GM04503 (cell line): ENCODE measurements at places on chromosomes 7 and 10.

GRCh38 chr10:92045641-92046106 lies 122.1 kb downstream of the BTAF1 start:
- no peak for DNase-seq

DNA sequence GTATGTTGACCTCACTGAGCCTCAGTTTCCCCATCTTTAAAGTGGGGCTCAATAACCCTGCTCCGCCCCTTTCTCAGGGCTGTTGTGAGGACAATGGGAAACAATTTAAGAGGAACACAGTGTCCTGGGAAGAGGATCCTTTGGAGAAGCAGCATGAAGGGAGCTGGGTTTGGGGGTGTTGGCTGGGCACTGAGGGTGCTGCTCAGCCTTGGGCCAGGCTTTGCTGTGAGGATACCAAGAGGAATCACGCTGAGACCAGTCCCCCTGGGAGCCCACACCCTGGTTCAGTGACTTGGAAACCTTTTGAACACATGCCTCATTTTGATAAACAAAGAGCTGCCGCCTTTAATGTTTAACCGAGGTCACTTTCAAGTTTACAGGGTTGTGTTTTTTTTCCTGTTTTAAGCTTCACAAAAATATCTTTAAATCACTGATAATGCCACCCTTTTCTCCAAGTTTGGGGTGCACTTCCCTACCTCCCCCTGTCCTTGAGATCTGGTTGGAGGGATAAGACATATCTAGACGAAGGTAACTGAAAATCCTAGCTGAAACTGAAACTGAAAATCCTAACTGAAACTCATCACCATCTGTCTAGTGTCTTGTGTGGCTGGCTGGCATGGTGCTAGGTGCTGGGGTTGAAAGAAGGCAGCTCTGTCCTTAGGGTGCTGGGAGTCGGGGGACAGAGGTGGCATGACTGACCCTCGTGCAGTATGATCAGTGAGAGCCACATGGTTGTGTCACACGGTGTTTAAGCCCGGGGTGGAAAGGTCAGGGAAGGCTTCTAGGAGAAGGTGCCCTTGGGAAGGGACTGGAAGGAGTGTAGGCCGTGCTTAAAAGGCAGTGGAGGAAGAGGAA lies 27.7 kb downstream of the ZNF775 start:
- no peak for DNase-seq

DNA sequence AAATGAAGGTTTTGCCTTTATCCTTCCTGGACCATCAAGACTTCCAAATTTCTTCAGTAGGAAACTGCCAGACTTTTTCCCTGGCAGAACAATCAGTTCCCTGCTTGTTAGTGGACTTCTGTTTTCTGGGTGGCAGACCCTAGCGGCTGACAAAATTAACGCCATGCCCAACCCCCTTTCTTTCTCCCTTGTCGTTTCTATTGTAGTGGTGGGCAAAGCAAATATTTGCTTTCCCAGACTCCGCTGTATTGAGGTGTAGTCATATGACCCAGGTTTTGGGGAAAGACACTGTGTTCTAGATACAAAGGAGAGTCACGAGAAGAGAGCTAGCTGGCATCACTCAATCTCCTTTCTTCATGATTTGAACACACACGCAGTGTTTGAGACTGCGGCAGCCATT lies 7.7 kb downstream of the PON2 start:
- no peak for DNase-seq

DNA sequence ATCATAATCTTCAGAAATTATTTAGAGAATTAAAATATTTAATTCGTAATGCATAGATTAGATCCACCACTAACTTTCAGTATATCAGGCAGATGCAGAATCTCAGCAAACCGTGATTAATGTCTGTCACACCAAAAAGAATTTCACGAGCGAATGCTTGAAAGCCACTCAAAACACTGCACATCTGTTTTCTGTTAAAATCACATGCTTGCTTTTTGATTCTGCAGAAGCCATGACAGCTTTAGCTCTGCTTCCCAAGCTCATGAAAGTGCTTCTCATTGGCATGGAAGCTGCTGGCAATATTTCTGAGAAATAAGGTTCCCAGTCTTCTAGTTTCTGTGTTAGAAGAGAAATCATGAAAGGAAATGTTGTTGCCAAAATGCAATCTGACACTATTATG lies 837.8 kb upstream of the LRRN3 start:
- DNase-seq, result no peak

DNA sequence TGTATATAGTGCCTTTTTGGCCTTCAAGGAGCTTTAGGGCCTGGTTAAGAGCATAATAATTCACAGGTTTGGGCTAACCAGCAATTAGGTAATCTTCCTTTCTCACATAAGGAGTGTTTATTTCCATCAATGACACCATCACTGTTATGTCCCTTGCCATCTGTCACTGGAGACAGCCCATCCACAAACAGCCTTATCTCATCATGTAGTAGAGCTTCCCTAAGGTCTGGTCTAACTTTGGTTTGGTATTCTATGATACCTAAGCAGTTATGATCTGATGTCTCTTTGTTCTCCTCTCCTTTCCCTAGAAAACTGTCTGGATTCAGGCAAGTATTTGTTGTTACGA lies 26.4 kb downstream of the MAPK8 start:
- DNase-seq, result no peak

- no peak for DNase-seq
Measured at GRCh38 chr7:114085592-114086501, 167.0 kb upstream of the PPP1R3A start.

GRCh38 chr7:28266402-28266801 lies 85.8 kb upstream of the JAZF1 start:
- no peak for DNase-seq

DNA sequence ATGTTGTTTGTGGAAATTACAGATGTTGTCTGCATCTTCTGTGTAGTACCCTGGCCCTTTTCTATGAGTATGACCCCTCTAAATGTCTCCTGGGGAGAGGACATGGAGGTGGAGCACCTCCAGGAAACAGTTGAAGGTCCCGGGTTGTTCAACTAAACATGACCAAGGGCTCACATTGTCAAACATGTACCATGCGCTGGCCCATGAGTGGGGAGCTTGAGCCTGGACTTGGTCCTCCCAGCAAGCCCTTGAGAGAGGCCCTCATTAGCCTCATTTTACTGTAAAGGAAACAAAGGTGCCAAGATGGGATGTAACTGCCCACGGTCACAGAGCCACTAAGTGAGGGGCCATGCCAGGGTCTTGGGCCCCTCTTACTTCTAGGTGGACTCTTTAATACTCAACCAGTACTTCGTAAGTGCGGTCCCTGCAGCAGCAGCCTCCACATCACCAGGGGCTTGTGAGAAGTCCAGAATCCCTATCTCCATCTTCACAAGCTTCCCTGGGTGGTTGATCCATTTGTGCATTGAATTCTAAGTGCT lies 31.2 kb downstream of the C10orf71 start:
- DNase-seq, result no peak

GRCh38 chr10:22420787-22421517 lies 75.7 kb downstream of the SPAG6 start:
- no peak for DNase-seq

DNA sequence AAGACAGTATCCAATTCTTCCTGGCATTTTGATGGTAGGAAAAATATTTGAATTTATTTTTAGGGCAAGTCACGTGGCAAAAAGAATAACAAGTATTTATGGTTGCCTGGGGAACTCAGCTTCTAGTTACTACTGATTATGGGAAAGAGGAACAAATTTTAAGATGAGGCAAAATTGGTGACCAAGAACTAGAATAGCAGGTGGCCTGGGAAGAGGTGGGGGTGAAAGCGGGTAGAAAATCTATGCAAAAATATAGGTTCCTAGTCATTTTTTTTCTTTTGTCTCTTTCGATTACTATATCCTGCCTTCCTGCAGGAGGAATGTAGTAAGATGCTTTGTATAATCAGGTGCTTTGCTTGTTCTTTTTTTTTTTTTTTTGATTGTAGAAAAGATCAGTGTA lies 27.8 kb downstream of the ENTPD1 start:
- no peak for DNase-seq

GRCh38 chr10:19745672-19746071 lies 70.6 kb upstream of the PLXDC2 start:
- no peak for DNase-seq

- DNase-seq, result no peak
Measured at GRCh38 chr10:128643658-128644057, 517.4 kb upstream of the MKI67 start.

DNA sequence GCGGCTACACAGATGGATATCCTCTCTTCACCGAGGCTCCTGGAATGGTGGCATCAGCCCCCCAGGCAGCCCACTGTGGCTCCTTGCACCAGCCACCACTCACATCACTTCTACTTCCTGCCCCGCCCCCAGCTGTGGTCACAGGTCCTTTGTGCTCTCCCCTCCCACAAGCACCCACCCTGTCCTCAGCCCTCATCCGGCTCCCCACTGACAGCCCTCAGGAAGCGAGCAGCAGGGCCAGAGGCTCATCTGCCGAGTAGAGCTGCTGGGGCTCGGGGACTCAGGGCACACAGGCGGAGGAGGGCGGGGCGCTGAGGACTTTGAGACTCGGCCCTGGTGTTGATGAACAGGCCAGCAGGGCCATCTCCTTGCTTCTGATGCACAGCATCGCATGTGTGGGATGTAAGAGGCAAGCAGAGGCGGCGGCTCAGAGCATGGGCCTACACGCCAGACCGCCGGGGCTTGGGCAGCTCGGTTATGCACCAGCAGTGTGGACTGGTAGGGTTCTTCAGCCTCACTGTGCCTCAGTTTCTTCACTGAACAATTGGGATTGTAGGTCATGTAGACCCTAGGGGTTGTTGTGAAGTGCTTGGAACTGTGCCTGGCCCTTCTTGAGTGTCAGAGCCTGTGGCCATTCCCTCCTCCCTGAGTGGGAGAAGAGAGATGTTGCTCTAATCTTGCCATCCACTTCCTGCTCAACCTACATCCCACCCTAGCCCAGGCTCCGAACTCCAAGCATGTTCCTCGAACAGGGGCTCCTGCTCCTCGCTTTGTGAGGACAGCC lies at the start of gene PRF1:
Gene PRF1, minus strand, starts transcription at position 77 of the 784 bp plus-strand sequence. CDS start 1,839 bp downstream, outside the sequence.
- DNase-seq, result no peak

- no peak for DNase-seq
Measured at GRCh38 chr7:3974329-3974728, 673.3 kb downstream of the SDK1 start.

- no peak for DNase-seq
Measured at GRCh38 chr7:111202321-111202720, 111.4 kb downstream of the LRRN3 start.

DNA sequence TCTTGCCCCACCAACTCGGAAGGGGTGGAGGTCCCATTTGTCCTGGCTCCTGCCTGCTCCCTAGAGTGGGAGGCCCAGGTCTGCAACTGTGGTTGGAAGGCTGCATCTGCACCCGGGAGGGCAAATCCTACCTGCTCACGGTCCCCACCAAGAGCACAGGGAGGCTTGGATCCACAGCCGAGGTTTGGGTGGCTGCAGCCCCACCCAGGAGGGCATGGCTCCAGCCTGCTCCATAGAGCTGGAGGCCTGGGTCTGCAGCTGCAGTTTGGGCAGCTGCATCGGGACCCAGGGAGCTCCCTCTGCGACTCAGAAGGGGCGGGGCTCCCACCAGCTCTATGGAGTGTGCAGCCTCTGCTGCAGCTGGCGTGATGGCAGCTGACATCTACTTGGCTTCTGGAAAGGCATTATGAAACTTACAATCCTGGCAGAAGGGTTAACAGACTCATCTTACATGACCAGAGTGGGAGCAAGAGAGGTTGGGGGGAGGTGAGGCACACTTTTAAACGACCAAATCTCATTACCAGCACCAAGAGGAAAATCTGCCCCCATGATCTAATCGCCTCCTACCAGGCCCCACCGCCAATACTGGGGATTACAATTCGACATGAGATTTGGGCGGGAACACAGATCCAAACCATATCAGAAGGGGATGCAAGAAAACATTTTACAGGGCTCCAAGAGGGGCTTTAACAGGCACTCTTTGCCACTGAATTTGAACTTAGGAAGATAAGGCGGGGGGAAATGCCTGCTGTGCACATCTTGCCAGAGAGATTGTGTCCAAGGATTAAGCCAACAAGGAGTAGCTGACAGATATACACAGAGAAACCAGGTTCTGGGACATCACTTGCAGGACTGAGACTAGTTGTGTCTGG lies 8.2 kb upstream of the BLVRA start:
- DNase-seq, result no peak
